ENCODE measurements at places on chromosomes 16 and 17.

GRCh38 chr17:51946311-51946710 is 212.2 kb downstream of the CA10 start:
- no peak for DNase-seq

DNA sequence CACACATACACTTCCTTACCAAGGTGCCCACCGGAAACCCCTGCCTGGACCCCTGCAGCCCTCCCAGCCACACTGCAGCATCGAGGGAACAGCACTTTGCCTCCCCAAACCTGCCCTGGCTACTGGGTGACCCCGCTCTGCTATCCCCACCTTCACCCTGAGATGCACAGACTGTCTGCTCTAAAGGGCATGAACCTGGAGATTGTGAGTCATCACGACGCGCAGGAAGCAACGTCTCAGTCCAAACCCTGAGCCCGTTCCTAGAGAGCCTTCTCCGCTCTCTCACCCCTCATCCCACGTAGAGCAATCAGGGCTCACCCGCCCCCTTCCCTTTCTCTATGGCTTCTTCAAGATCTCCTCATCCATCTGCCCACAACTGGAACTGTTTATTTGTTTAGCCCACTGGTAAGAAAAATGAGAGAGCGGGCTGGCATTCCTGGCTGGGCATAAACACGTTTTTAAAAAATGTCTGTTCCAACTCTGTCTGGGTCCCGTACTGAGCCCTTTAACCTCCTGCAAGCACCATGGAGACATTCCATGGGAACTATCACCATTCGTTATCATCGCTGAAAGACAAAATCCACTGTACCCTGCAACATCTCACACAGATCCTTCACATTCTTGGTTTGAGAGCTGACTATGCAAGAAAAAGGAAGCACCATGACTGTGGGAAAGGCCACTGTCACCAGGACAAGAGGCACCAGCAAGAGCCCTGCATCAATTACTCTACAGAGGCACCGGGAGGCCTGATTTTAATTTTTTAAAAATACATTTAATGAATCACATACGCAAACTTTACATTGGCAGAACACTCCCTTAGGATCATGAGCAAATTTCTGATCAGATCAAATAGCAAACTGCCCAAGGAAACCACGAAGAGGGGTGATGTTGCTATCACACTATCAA is 28.2 kb downstream of the ZFHX3 start:
- DNase-seq: no peak

- DNase-seq: no peak
These were observed 47.7 kb downstream of the ADAMTS18 start for GRCh38 chr16:77386831-77387814.

- DNase-seq: no peak
These were observed 22.8 kb downstream of the GRIN2C start for GRCh38 chr17:74836691-74837467.

DNA sequence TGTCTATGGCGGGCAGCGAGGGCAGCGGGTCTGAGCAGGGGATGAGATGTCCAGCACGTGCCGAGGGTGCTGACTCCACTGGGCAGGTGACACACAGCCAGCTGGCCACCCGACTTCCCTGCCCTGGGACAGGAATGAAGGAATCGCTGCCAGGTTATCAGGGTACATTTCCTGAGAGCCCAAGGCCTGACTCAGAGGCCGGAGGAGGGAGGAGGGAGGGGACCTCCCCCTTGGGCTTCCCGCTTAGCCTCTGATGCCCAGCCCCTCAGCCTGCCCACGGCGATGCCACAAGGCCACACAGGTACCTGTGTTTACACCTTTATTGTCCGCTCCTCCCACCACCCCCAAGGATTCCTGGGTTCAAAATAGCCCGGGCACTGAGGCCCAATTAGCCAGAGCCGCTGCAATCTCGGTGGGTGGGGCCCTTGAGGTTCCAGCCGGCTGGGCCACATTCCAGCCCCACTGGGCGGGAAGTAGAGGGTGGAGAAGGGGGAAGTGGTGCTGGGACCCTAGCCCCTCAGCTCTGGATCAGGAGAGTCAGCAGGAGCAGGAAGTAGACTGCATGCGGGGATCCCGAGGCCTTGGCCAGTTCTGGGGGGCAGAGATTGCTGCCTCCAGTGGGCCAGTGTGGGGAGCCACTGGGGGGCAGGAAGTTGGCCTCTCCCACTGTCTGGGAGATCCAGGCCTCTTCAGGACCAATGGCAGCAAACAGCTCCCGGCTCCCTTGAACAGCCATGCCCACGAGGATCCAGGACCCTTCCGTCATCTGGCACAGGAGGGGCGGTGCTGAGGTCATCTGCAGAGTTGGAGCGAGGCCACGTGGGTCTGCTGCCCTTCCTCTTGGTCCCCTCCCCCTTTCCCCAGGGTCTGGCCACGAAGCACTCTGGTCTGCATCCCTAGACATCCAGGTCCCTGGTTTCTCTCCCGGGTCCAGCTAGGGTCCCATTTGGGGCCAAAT is 3.4 kb upstream of the PRSS8 start:
- no peak for DNase-seq

DNA sequence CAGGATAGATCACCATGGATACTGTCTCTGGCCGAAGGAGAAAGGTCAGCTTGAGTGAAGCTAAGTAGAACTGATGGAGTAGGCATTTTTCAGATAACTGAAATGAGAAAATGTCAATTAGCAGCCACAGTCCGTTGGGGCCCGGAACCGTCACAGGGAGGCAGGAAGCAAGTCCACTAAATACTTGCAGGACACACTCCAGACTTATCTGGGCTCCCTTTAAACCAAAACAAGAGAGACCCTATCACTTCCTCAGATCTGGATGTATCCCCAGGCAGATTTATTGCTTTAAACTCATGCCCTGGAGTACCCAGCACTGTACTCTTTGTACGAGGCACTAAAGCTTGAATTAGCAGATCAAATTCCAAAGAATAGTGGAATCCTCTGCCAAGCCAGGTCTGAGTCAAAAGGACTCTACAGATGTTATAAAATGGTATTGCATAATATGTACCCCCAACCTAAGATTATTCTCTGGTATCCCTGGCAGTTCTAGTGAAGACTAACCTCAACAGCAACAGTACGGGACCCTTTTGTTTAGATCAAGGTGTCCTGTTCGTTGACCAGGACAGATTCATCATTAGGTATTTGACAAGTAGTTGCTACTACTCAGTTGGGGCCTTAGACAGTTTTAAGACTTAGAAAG is 8.1 kb downstream of the ZP2 start:
- DNase-seq: no peak

DNA sequence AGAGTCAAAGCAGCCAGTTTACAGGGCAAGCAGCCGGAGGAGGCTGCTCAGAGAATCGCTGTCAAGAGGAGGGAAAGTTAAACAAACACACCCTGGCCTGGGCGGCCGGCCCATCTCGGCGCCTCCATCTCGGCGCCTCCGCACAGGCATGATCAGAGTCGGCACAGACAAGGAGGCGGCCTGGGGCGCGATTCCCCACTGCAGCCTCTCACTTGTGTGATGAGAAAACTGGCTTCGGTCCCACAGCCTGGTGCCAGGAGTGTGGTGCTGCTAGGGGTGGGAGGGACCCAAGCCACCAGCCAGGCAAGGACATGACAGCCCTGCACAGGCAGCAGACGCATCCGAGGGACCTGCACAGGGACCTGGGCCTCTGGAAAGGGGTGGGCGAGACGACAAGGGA is 17.7 kb downstream of the SLC38A10 start:
- no peak for DNase-seq

DNA sequence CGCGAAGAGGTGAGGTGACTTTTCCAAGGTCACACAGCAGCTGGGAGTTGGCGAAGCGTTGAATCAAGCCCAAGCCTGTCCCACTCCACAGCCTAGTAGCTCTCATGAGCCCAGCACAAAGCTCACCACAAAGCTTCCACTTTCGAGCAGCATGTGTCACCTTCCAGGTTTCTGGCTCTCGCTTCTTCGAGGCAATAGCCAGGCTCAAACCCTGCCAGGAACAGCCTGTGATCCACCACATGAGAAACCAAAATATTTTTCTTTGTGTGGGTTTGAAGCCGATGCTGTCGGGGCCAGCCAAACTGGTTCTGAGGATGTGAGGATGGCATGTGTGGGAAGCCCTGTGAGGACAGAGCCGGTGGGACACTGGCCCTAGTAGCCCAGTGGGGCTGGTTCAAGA is 68.1 kb downstream of the COG7 start:
- no peak for DNase-seq

GRCh38 chr17:82097919-82098168 is 192 bp downstream of the FASN start:
- no peak for DNase-seq

DNA sequence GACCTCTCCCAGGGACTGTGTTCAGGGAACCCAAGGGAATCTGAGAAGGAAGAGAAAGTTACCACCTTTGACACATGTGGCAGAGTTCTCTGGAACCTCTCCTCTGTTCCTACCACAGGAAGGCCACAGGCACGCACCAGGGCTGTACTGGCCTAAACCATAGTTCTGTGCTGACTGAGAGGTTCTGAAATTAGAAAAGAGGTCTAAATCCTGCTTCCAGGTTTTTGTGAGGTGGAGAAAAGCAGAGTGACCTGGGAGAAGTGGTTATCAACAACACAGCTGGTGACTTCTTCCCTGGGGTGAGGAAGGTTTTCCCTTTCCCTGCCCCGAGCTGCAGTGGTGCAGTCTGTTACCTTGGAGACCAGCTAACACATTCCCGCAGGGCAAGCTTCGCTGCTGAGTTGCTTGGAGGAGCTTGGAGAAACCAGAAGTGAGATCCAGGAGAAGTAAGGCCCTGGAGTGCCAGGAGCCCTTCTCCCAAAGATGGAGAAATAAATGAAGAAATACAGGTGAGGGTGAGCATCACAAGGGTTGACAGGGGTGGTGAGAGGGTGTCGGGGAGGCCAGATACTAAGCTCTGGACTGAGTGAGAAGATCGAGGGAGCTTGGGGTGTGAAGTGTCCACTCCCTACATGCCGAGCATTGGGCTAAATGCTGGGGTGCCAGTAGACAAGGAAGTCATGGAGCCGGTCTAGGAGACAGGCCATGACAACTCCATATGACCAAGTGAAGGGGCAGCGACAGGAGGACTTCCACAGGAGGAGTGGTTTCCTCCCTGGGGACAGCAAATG is at the start of gene VWA3A:
TSS of gene VWA3A (plus strand) at position 399 of the 791 bp plus-strand sequence. CDS start at position 496, 97 bp downstream.
- no peak for DNase-seq

- DNase-seq: no peak
These were observed 99.9 kb upstream of the FAM20A start for GRCh38 chr17:68701046-68701445.

DNA sequence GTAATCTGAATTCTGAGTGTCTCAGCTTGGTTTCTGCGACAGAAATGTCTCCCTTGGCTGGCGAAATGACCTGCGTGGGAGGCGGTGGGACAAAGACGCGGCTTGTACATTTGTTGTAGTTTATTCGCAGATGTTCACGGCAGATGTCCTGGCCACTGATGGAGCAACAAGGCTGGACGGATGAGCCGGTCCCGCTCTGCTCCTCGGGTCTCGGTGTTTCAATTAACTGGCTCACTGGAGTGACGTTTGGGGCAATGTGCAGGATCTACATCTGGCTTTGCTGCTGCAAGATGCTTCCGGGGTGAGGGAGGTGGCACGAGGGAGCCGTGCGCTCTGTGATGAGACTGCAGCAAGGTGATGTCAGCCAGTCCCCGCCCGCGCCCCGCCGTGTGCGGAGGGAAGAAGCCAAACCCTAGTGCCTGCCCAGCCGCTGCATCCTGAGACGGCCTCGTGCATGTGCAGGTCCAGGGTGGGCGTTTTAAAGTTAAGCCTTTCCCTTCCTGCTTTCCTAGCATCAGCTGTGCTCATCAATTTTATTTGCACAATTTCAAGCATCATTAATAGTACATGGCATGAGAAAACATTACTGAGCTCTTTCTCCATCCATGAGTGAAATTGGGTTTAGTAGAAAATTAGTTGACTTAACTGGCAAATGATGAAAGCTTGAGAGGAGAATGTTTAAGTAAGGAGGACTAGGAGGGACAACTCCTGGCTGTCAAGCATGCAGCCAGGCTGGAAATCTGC is 44.4 kb downstream of the MGAT5B start:
- no peak for DNase-seq

DNA sequence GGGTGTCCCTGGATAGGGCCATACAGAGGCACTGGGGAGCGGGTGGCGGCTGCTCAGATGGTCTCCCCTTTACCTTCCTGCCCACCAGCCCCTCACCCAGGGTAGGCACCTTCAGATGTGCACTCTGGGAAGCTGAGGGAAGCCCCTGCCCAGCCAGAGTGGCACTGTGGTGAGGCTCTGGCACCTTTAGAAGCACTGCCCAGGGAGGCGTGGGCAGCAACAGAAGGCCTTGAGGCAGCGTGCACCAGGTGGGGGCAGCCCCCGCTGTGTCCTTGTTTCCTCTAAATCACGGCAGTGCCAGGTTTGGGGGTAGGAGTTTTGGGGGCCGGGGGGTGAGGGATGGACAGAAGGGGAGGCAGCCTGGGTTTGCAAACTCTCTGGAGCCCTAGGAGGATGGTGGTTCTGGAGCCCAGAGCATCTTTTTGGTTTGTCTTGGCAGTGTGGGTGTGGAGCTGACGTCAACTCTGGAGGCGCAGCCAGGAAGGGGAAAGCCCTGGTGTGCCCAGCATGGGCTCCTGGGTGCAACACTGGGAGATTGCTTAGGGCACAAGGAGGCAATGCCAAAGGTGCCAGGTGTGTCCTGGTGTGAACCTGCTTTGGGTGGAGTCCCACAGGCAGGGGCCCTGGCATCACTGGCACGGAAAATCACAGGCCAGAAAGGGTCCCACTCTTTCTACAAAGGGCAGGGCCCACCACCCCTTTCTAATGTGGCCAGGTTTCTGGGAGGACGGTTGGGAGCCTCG is 23.1 kb upstream of the CDC42EP4 start:
- no peak for DNase-seq

DNA sequence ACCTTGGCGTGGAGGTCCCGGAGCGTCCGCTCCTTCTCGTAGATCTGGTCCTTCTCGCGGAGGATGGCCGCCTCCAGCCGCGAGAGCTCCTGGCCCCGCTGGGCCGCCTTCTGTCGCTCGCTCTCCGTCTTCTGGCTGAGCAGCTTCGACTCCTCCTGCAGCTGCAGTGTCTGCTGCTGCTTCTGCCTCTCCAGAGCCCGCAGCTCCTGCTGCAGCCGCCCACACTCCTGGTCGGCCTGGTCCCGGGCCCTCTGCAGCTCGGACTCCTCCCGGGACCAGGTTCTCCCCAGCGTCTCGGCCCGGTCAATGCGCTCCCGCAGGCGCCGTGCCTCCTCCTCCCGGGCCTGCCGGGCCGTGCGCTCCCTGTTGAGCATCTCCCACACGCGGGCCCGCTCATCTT is 7.6 kb downstream of the CDK3 start:
- DNase-seq: no peak

- no peak for DNase-seq
These were observed 19.6 kb downstream of the TMC5 start for GRCh38 chr16:19437280-19437679.

- DNase-seq: no peak
These were observed 50.6 kb upstream of the STH start for GRCh38 chr17:45948498-45948880.

All from GM12892 (cell line).